ENCODE measurements at places on chromosomes 12 and 14. TPM values are rescaled to one million over a fixed set of nuclear protein-coding genes. Genes with fewer than 3 reads are reported as not detected.

DNA sequence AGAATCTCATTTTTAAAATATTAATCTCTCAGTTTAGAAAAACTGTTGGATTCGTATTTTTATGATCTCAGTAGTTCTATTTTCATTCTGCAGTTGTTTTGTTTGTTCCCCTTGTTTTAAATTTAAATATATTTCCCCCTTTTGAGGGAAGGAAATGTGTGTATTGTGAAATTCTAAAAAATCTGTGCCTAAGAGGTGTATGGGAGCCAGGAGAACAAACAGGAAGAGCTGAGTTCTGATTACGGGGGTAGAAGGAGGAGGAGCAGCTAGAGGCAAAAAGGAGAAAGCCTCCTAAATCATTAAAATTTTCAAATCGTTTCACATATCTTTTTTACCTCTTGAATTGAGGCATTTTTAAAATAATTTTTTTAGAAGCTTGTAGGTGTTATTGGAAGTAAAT is 2.3 kb downstream of the RDH12 start:
- no peaks in the 10 kb centered on the region for H3K27me3 ChIP-seq
- no peak overlapping the region for H3K27ac ChIP-seq
- no peaks in the 10 kb centered on the region for H3K36me3 ChIP-seq

DNA sequence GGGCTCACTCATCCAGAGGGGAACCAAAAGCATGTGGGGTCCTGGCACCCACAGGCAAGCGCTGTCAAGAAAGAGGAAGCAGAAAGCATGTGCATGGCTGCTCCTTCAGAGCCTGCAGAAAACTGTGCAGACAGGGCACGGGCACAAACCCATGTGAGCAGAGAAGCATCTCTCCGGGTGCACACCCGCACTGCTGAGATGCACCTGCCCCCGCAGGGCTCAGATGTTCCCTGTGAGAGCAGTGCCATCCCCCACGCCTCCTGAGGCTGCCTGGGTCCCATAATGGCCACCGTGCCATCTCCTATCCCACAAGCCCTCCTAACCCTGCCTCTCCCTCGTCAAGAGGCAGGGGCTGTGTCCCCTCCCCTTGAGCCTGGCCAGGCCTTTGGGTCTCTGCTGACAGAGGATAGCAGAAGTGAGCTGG is 32.3 kb upstream of the INF2 start:
- DNase-seq, result no peak
- H3K27me3 ChIP-seq, result no peaks in the 10 kb centered on the region
- no peak overlapping the region for H3K27ac ChIP-seq
- no peaks in the 10 kb centered on the region for H3K36me3 ChIP-seq
- no peak overlapping the region for H3K4me3 ChIP-seq
- H3K4me1 ChIP-seq, result no peaks in the 10 kb centered on the region

MARK3 gene
- 177 TPM for total RNA-seq

AQP6 gene
- total RNA-seq, result 0.40 TPM

- no peaks in the 10 kb centered on the region for H3K27me3 ChIP-seq
- no peak overlapping the region for H3K4me3 ChIP-seq
- no peaks in the 10 kb centered on the region for H3K4me1 ChIP-seq
- no peaks in the 10 kb centered on the region for H3K36me3 ChIP-seq
- no peak overlapping the region for H3K27ac ChIP-seq
Observed at GRCh38 chr14:77926942-77927341, 127.0 kb downstream of the ADCK1 start.

- H3K27ac ChIP-seq, result peak overlapping the region; percentile 60
- no peak overlapping the region for H3K4me3 ChIP-seq
- H3K4me1 ChIP-seq, result peaks cover 33% of the 10 kb centered on the region
- H3K36me3 ChIP-seq, result no peaks in the 10 kb centered on the region
Observed at GRCh38 chr14:69044965-69045555, 66.0 kb upstream of the ACTN1 start.
